ENCODE measurements at places on chromosomes 11 and 22.

DNA sequence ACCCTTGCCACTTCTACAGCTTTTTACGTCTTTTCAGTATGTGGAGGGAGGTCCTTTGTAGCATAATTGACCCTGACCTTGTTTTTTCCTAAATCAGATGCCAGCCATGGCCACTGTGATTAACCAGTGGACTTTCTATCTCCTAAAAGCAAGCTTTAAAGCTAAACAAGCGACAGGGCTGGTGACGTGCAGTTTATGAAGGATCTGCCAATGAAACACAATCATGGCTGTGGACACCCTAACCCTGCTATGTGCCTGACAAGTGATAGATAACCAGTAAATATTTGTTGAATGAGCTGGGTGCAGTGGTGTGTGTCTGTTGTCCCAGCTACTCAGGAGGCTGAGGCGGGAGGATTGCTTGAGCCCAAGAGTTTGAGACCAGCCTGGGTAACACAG, 64.2 kb downstream of the LIF start:
- no peak for DNase-seq

DNA sequence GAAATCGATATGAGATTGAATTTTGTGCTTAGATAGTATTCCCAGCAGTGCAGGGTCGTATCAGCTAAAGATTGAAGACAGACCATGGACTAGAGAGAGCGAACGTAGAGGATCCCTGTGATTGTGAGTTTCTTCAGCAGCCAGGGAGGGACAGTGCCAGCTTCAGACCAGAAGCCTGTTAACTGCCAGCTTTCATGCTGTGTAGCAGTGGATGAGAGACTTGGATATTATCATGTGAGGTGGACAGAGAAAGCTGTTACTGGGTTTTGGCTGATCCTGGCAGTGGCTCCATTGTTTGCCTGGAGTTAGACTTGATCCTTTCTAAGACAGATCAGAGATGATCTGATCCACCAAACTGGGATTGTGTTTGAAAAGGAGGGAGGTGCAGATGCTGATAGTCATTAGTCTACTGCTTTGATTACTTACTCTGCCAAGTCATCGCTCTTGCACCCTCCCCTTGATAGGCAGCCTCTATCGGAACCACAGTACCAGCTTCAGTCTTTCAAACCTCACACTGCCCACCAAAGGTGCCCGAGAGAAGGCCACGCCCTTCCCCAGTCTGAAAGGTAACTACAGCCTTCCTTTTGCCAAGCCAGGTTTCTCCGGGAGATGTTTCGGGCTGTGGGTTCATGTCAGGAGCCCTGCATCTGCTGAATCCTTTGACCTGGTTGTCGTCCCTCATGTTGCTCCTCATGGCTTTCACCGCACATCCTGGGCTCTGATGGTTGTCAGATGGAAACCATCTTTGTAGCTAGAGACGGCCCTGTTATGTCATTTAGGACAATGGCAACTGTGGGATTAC, 16.2 kb downstream of the MADD start:
- DNase-seq = no peak

DNA sequence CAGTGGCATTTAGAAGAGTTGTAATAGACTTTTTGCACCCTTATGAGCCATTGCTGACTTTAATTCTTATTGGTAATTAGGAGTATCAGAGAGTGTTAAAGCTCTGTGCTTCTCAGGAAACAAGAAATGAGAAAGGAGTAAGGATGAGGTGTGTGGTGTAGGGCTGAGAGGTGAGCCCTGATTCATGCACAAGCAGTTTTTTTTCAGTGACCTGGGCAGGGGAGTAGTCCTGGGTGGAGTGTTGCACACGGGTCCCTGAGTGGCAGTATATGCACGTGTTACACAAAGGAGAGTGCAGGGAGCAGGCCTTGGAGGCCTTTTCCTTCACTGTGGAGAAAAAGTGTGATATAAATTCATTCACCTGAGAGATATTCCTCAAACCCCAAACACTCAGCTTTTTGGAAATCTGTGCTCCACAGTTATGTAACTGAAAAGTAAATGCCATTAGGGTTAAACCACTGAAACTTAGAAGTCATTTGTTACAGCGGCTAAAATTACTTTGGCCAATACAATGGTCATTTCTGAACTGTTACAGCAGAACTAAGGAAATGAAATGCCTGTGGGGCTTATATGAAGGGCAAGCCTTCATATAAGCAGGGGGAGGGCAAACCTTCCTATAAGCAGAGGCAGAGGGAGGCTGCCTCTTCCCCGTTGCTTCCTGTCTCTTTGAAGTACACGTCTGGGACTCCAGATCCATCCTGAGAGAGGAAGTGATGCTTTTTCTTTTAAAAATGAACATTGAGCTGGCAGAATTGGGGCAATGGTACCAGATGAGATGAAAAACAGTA, 62.6 kb upstream of the OLFML1 start:
- no peak for DNase-seq

- no peak for DNase-seq
These were observed 6.9 kb upstream of the ETS1 start for GRCh38 chr11:128594226-128594625.

DNA sequence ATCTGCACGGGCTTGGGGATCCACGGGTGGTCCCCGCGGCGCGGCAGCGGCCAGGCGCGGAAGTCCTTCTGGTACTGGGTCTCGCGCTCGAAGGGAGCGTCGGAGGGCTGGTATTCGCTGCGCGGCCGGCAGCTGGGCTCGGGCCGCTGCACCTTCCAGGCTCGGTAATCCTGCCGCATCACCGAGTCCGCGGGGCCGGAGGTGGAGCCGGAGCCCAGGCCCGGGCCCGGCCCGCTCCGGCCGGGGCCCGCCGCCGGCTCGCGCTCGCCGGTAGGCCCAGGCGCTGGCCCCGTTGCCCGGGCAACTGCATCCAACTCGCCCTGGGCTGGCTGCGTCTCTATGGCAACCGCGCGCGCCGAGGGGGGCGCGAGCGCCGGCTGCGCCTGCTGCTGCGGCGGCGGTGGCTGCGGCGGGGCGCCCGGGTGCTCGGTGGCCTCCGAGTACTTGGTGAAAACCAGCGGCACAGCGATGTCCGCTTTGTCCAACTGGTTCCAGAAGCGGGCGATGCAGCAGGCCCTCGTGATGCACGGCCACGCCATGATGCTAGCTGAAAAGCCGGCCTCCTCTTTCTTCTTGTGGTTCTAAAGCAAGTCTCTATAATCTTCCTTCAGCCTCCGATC, 897 bp downstream of the MAP6 start:
- no peak for DNase-seq

- no peak for DNase-seq
These were observed 189.5 kb downstream of the DDX10 start for GRCh38 chr11:108854346-108854745.

- DNase-seq = no peak
These were observed 3.1 kb upstream of the MYEOV start for GRCh38 chr11:69290806-69291205.

GRCh38 chr11:62553839-62554361, 7.3 kb upstream of the AHNAK start:
- no peak for DNase-seq
